ENCODE measurements at places on chromosomes 13 and 19.
A peak's percentile ranks its signal among the peaks of the same experiment; 100 is the strongest.

- no peak for DNase-seq
Observed at GRCh38 chr19:12975221-12975741, 5.9 kb downstream of the DAND5 start.

GRCh38 chr13:78601124-78601873, 2.1 kb downstream of the POU4F1 start:
- no peak for DNase-seq

- DNase-seq = no peak
Observed at GRCh38 chr19:29904017-29904416, 38.0 kb upstream of the URI1 start.

DNA sequence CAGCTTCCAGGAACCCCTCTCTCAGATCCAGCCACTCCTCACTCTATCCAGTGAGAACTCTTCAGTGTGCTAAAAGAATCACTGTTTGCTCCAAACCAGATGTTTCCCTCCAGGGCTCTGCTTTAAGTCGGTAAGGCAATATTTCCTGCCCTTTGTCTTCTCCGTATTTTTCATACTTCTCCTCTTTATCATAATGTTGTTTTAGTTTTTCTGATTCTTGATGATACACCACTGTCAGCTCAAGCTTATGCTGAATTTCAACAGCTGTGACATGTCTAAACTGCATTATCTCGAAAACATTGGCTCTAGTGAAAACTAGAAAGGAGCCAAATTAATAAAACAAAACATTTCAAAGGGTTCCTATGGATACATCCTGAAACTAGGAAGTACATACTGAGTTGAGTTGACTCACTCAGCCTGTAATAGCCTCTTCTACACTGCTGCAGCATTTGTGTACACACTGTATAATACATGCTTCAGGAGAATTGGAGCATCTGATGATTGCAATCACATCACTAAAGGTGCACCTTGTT, 39.8 kb downstream of the GPR180 start:
- DNase-seq = no peak

- no peak for DNase-seq
Observed at GRCh38 chr13:100662468-100663211, 12.0 kb downstream of the TMTC4 start.

GRCh38 chr19:51121257-51121656, 3.4 kb upstream of the SIGLEC9 start:
- no peak for DNase-seq

DNA sequence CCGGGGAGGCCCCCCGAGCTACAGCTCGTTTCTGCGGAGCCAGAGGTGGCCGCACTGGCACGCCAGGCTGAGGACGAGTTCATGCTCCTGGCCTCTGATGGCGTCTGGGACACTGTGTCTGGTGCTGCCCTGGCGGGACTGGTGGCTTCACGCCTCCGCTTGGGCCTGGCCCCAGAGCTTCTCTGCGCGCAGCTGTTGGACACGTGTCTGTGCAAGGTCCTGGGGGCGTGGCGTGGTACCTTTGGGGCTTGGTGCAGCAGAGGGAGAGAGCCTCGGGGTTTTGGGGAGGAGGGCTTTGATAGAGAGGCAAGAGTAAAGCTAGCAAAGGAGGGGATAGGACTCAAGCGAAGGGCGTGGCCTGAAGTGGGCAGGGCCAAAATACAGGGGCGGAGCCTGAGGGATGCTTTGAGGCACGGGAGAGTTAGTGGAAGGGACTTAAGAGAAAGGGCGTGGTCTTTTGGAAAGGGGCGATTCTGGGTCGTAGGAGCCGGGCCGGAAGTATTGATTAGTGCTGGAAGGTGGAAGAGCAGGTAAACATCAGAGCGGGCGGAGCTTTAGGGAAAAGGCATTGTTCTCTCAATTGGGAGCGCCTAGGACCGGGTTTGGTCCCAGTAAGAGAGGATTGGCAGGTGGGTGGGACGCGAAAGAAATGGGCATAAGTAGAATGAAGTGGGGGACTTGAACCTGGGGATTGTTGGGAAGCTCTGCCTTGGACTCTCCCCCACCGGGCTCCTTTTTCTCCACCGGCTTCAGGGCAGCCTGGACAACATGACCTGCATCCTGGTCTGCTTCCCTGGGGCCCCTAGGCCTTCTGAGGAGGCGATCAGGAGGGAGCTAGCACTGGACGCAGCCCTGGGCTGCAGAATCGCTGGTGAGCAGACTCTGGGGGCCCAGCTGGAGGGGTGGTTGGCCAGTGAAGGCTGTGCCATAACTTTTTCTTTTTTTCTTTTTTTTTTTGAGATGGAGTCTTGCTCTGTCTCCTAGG, 1.2 kb downstream of the PPM1N start:
- DNase-seq = peak; percentile 99

DNA sequence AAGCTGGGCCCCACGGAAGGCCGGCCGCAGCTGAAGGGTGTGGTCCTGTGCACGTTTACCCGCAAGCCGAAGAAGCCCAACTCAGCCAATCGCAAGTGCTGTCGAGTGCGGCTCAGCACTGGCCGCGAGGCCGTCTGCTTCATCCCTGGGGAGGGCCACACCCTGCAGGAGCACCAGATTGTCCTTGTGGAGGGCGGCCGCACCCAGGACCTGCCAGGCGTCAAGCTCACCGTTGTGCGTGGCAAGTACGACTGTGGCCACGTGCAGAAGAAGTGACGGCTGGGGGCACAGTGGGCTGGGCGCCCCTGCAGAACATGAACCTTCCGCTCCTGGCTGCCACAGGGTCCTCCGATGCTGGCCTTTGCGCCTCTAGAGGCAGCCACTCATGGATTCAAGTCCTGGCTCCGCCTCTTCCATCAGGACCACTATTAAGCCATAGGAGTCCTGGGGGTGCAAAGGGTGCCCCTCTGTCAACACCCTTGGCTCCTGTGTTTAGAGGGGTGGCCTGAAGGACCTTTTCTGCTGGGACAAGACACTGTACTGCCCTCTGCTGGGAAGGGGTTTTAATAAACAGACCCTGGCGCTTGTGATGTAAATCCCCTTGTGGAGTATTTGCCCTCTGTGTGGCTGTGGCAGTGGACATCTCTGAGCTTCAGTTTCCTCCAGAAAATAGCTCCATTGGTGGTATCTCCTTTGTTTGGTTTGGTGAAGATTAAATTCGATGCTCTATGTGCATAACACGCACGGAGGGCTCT, 1.9 kb downstream of the MRPS12 start:
- no peak for DNase-seq

DNA sequence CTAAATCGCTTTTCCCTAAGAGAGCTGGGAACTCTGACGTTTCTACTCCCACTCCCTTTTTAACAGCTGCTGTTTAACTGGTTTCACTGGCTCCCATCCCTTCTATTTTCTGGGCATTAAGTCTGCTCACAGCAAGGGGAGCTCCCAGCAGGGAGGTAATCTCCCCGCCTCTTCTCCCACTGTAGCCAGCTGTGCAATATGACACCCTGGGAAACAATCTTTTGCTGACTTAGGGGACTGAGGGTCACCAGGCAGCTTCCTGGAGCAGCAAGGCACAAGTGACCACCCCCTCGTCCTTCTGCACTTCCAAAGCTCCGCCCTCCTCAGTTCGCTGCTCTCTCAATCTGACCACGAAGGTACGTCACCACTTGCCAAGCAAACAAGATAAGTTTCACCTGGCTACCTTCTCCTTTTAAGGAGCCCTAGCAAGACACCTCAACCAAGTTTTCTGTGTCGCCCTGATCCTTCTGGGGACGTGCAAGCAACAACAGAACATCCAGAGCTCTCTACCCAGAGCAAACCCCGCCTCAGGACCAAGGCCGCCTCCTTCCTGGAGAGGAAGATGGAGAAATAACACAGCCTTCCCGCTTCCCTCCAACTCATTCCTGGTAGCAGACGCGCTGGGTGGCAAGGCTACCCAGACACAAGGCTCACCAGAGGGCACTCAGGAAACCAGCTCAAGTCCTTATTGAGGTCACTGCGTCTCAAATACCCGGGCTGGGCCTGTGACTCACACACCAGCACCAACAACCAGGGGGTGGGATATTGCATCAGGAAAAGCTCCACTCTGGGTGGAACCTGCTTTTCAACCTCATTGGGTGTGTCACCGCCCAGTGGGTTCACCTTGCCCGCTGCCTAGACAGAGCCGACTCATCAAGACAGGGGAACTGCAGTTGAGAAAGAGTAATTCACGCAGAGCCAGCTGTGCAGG, 92.4 kb downstream of the STK24 start:
- peak; percentile 58 for DNase-seq

DNA sequence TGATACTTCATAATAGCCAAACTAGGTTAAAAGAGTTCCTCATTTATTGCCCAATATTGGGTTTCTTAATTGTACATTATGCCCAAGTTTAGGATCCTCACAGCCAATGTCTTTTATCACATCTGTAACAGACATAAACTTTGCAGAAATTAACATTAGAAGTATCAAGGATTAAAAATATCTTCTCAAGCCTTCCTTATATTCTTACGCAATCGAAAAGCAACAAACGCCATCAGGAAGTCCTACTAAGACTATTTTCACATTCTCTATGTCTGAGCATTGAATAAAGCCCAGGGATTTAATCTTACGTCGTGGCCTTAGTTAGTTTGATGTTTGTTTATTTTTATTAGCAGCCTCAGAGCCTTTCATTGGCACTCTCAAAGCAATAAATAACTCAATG, 1660.4 kb upstream of the MIR17HG start:
- DNase-seq = no peak

DNA sequence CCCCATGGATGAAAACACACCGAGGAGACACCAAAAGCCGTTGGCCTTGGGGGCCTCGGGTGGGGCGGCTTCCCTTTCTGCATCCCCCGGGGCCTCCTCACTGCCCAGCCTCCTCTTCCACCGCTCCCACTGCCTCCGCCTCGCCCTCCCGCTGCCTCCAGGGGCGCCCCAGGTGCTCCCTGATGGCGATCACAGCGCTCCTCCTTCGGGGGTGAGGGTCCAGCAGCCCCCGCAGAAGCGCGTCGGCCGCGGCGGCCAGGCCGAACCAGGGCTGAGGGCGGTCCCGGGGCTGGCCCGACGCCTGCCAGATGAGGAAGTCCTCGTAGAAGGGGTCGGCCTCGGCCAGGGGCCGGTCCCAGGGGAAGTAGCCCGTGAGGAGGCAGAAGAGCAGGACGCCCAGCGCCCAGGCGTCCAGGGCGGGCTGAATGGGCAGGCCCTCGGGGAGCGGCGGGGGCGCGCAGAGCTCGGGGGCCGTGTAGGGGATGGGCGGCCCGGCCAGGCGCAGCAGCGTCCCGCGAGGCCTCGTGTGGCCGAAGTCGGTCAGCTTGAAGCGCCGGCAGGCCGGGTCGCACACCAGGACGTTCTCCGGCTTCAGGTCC, 7.2 kb downstream of the SBK2 start:
- DNase-seq = no peak

- DNase-seq = no peak
Observed at GRCh38 chr13:29958476-29958875, 108.1 kb upstream of the UBL3 start.

- DNase-seq = no peak
Observed at GRCh38 chr13:28640861-28641599, 17.9 kb upstream of the POMP start.

DNA sequence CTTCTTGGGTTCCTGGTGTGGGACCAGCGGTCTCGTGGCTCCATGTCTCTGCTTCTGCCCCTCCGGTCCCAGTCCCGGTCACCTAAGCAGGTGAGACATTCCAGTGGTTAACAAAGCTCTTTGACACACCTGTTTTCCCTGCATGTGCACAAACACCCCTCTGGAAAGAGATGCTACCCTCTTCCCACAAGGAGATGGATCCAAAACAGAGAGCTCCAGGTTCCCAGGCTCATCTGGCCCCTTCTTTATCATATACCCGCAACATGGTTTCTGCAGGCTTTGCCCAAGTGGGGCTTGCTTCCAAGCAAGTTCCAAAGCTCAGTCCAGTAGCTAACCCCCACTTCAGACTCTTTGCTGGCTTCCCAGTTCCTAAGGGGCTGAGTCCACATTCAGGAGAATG, 17.8 kb downstream of the PEG3 start:
- DNase-seq = no peak

- DNase-seq = no peak
Observed at GRCh38 chr13:101774393-101774792, 321.9 kb downstream of the ITGBL1 start.

- no peak for DNase-seq
Observed at GRCh38 chr19:823565-824121, 1.9 kb upstream of the PLPPR3 start.

- no peak for DNase-seq
Observed at GRCh38 chr13:30418075-30418716, 4.1 kb upstream of the UBE2L5 start.

GRCh38 chr19:12956446-12957388, at the start of gene GADD45GIP1:
Gene GADD45GIP1 (minus strand): TSS chr19:12957223. CDS start chr19:12957212, 11 bp downstream.
- DNase-seq = no peak

DNA sequence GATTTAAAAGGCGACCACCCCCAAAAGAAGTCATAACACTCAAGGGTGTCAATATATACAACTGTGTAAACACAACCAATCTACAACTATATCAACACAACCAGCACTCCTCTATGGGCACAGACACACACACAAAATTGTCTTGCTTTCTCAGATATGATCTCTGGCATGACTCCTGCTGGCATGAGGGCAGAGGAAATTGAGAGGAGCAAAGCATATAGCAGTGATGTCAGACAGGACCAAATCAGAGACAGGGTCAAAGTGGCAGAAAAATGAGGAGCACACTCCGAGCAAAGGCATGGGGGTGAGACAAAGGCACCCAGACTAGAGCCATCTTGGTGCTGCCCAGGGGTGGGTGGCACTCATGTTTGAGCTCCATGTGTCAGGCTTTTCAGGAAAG, 9.6 kb downstream of the IRGQ start:
- DNase-seq = no peak

GRCh38 chr13:93534181-93534700, 307.6 kb downstream of the GPC6 start:
- DNase-seq = no peak

GRCh38 chr19:42928896-42929295, 8.1 kb downstream of the PSG7 start:
- no peak for DNase-seq

- no peak for DNase-seq
Observed at GRCh38 chr19:11693505-11694499, 44.9 kb downstream of the ZNF823 start.

- DNase-seq = no peak
Observed at GRCh38 chr13:67726979-67727378, 496.8 kb upstream of the PCDH9 start.

DNA sequence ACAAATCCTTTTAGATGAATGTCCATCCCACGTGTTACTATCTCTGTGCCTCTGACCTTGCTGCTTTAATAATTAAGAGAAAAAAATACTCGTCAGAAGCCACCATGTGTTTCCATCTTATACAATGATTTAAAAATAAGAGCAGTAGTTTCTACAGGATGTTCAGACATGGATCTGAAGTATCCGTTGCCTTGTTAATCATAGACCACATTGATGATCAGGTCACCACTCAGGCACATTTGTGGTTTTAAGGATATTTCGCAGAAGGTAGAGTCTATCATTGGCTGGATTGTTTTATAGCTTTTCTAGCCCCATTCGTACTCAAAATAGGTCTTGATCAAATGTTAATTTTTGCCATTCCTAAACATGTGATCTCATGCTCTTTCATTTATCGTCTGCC, 710.0 kb upstream of the ARGLU1 start:
- no peak for DNase-seq

DNA sequence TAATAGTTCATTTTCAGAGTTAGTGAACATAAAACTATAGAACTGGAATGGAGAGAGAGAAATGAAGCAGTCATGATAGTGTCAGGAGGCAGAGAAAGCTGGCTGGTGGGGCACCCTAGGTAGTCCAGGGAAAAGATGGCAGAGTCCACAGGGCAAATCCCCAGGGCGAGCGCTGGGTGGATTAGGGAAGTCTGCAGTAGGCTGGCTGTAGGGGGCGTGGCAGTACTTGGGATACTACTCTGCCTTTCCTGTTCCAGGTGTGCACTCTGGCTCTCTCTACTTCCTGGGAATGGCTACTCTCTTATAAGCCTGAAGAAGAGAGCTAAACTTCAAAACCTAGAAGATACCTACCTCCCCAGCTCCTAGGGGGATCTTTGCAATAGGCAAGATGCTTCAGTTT, 232.9 kb upstream of the SLC10A2 start:
- peak; percentile 29 for DNase-seq

All from iPS DF 6.9 (cell line).